ENCODE measurements at places on chromosomes 11 and 22. TPM values are rescaled to one million over a fixed set of nuclear protein-coding genes. Genes with fewer than 3 reads are reported as not detected.

The ART1 gene
- polyA plus RNA-seq = not detected

The CCDC87 gene
- polyA plus RNA-seq = 0.21 TPM

The BRD1 gene
- polyA plus RNA-seq = 43.2 TPM

The TMPRSS6 gene
- polyA plus RNA-seq = 0.13 TPM

The UCP2 gene
- polyA plus RNA-seq = 52.3 TPM

The SMTN gene
- 38.0 TPM for polyA plus RNA-seq

The CRYBA4 gene
- polyA plus RNA-seq = not detected

The GPHA2 gene
- not detected for polyA plus RNA-seq

The PLEKHA7 gene
- polyA plus RNA-seq = 16.0 TPM

The MOGAT2 gene
- polyA plus RNA-seq = 0.29 TPM

The F2 gene
- not detected for polyA plus RNA-seq

The VSIG2 gene
- 1.2 TPM for polyA plus RNA-seq

The OR4D10 gene
- not detected for polyA plus RNA-seq

The SEPTIN3 gene
- 423 TPM for polyA plus RNA-seq

The ADAMTS15 gene
- 13.5 TPM for polyA plus RNA-seq

The CST6 gene
- not detected for polyA plus RNA-seq

The SLC2A11 gene
- polyA plus RNA-seq = 24.9 TPM

Data from spinal cord (tissue), 10 donors.